ENCODE measurements at places on chromosomes 12 and 14.

GRCh38 chr14:24196071-24197055 lies 1.1 kb upstream of the TM9SF1 start:
- no peak for DNase-seq

GRCh38 chr14:96922986-96923385 lies 125.8 kb downstream of the VRK1 start:
- DNase-seq: no peak

- DNase-seq: no peak
These were observed 276.3 kb upstream of the CRY1 start for GRCh38 chr12:107369679-107370078.

GRCh38 chr12:96811083-96811482 lies 96.0 kb upstream of the NEDD1 start:
- DNase-seq: no peak

GRCh38 chr14:74924061-74924460 lies 1.0 kb upstream of the RPS6KL1 start:
- no peak for DNase-seq

Data from cortex of kidney (tissue), 1 donor.